NCI-H524 treated with DMSO at 0.1 percent for 48 hours (cell line): ENCODE measurements at places on chromosomes 13 and 19.

GRCh38 chr13:47798906-47799305 is 202.2 kb downstream of the SUCLA2 start:
- no peak for DNase-seq

- DNase-seq: no peak
These were observed 63.9 kb upstream of the SLITRK5 start for GRCh38 chr13:87607266-87607665.

- no peak for DNase-seq
These were observed 26.3 kb downstream of the ZNF844 start for GRCh38 chr19:12090807-12091206.

GRCh38 chr19:45086480-45086879 is 6.5 kb upstream of the PPP1R37 start:
- DNase-seq: no peak

- no peak for DNase-seq
These were observed 90.0 kb downstream of the OXGR1 start for GRCh38 chr13:96904232-96904631.
